NCI-H2107 (cell line): ENCODE measurements at places on chromosomes 1 and 21.

DNA sequence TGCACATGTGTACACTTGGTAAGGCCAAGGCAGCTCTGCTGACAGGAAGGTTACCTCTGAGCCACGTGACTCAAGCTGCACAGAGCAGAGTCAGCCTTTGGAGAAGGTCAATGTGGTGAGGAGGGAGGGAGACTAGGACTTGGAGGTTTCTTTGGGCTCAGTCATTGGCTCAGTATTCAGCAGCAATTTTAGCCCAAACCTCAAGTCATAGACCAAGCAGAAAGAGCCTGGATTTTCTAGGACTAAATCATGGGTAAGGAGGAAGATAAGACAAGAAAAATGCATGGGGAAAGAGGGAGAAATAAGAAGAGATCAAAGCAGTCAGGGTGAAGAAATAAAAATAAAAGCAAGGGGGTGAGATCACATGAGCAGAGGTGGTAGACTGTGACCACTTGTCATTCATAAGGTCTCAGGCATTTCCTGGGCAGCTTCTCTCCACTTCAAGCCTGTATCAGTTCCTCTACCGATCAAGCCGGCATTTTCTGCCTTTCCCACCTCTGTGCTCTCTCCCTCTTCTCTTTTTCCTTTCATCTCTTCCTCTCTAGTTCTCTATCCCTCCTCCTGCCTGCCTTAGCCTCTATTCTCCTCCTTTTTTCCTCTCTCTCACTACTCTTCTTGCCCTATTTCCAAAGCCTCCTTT is 51.7 kb upstream of the DUSP10 start:
- DNase-seq: no peak

- DNase-seq: peak; percentile 17
Measured at GRCh38 chr1:16971341-16972188, 8.9 kb downstream of the MFAP2 start.

DNA sequence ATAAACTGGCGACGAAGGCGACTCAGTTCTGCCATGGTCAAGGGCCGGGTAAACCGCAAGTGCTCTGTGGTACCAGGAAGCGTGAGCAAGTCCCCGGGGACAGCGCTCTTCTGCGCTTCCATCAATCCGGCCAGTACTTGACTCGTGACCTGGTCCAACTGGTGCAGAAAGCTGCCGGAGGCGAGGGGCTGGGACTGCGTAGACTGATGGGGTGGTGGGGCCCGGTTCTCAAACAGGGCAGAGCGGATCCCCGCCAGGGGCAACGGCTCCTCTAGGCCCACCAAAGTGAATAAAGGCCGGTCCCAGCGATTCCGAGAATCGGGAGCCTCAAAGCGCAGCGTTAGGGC is 852 bp downstream of the KTI12 start:
- no peak for DNase-seq

DNA sequence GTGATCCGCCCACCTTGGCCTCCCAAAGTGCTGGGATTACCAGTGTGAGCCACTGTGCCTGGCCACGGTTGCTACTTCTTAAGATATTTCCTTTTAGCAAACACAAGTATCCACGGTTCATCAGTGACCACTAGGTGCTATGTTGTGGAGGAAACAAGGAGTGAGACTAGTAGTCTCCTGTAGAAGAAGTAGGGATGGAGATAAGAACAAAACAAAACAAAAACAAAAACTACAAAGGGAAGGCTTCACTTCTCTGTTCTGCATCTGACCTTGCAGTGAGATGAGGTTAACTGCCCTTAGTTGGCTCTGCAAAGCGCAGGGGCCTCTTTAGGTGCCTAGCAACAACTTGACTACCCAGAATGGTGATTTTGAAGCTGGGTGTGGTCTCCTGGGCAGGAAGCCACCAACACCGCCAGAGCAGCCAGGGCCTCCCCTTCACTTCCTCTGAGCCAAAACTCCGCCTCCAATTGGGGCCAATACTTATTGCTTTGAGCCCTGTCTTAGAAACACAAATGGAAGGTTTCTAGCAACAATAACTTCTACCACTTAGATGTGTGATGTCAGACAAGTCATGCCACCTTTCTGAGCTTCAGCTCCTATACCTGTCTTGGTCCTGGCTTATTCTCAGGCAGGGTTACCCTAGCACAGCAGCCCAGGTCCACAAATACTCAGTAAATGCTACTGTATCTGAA is 12.8 kb upstream of the CDC42 start:
- no peak for DNase-seq

GRCh38 chr1:218305472-218306064 is 20.5 kb downstream of the RRP15 start:
- no peak for DNase-seq

DNA sequence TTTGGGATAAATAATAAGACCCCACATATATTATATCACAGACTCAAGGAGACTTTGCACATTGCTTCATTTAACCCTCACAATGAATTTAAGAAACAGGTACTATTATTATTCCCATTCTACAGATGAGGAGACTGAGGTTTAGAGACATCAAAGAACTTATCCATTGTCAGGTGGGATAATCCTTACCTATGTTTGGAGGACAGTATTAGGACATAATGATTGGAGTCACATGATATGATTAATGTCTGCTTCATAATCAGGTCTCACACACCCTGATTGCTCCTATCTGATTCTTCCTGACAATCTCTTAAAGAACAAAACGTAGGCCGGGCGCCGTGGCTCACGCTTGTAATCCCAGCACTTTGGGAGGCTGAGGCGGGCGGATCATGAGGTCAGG is 16.9 kb downstream of the IRF2BP2 start:
- DNase-seq: no peak

DNA sequence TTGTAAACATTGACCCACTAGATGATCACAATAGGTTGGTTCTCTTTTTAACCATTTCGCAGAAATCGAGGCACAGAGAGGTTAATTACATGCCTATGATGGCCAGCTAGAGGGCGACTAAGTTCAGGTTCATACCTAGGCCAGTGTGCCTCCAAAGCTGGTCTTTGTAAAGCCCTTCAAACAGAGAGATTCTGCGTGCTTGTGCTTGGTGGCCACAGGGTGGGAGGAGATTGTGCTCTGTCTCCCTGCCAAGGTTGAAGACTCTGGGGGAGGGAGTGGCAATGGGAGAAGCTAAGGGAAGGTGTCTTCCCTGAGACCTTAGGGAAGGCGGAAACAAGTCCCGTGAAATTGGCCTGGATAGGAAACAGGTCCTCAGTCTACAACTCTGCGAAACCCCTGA is 59.1 kb upstream of the RBM15 start:
- DNase-seq: no peak

DNA sequence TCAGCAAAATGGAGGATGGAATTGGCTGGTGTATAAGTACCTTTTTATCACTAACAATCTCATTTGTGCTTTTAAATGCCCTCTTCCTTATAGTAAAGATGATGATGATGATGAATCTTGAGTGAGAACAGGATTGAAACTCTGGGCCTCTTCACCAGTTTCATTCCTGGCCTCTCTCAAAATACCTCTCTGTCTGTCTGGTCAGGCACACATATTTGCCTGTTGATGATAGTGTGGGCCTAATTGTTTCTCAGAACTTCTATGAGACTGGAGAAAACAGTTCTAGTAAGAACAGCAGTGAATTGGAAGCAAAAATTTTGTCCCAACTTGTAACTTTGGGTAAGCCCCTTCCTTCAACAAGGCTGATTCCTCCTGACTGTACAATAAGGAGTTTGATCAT is 94.4 kb upstream of the RGS4 start:
- DNase-seq: no peak
